ENCODE measurements at places on chromosomes 6 and 20.

GRCh38 chr20:48604426-48604825 lies 223.4 kb downstream of the PREX1 start:
- DNase-seq: no peak

DNA sequence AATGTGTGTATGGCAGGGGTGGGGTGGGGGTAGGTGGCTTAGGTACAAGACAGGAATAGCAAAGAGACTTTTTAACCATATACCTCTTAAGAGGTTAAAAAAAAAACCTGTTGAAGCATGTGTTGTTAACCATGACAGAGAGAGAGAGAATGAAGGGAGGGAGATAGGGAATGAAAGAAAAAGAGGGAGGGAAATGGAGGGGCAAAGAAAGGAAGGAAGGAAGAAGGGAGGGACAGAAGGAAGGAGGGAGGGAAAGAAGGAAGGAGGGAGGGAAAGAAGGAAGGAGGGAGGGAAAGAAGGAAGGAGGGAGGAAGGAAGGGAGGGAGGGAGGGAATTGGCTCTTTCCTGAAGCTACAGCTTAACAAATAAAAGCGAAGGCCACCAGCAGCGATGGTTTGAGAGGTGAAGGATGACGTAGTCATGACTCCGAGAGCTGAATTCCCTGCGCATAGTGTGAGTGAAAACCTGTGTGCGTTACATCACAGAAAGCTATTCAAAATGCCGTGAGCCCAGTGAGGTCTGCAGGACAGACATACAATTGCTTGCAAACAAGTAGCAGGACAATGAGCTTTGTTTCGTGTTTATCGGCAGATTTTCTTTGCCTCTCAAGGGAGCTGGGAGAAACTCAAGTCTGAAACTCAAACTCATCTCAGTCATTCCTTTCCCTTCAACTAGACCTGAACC lies 88.6 kb upstream of the NEDD9 start:
- peak; percentile 19 for DNase-seq

DNA sequence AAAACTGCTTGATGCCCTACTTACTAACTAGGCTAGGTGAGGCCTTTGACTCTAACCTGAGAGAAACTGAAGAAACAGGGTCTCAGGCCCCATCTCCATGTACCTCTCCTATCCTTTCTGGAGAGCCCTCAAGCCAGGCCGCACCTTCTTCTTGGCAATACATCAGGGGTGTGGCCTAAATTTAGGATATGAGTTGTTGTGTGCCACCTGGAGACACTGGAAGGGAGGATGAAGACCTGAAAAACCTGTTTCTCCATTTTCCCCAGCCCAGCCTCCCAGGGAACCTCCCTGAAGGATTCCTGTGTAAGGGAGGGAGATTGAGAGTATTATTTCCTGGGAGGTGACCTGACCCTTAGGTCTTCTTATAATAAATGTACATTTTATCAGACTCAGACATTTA lies 3.1 kb downstream of the LY6G6D start:
- no peak for DNase-seq

GRCh38 chr6:73823832-73824231 lies 127.8 kb downstream of the CD109 start:
- DNase-seq: no peak

DNA sequence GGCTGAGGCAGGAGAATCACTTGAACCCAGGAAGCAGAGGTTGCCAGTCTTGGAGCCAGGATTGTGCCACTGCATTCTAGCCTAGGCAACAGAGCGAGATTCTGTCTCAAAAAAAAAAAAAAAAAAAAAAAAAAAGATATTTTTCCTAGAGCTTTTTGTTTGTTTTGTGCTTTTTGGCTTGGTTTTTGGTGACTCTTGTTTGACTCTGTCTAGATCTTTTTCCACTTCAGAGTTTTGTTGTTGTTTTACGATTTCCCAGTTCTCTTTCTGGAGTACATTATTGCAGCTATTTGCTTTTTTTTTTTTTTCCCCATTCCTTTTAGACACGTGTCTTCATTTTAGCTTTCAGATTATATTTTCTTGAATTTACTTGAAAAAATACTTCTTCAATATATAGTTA lies 67.0 kb upstream of the AKAP12 start:
- no peak for DNase-seq

DNA sequence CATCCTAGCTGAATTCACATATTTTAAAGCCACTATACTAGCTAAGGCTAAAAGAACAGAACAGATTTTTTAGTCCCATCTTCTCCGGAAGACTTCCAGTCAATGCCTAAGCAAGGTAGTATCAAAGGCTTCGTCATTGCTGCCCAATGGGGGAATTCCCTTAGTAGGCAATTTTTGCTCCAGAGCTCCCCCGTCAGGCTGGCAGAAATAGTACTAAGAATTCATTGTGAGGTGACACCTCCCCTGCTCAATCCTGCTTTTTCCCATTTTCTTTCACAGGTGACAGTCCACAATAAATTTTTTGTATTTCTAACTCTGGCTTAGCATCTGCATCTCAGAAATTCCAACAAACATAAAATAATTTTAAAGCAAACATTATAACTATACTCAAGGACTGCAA lies 52.8 kb upstream of the SRSF6 start:
- DNase-seq: no peak

- DNase-seq: peak; percentile 84
These were observed 130.5 kb downstream of the WDR27 start for GRCh38 chr6:169571123-169571962.

DNA sequence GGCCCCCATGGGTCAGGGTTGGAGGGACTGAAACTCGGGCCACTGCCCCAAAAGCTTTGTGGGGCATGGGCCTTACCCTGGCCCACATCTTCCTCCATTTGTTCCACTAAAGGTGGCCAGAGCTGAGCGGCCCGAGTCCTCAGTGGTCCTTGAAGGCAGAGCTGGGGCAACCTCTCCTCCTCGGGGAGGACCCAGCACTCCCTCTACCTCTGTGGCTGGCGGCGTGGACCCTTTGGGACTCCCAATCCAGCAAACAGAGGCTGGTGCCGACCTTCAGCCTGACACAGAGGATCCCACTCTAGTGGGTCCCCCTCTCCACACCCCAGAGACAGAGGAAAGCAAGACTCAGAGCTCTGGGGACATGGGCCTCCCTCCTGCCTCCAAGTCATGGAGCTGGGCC lies 9.3 kb downstream of the LPIN3 start:
- no peak for DNase-seq

Measured in fibroblast of skin of right biceps (primary cell).